Esophagus mucosa (tissue), 1 donor: ENCODE measurements at places on chromosomes 5 and 9.

GRCh38 chr9:134568811-134569210, 72.8 kb upstream of the COL5A1 start:
- ATAC-seq, result no peak

DNA sequence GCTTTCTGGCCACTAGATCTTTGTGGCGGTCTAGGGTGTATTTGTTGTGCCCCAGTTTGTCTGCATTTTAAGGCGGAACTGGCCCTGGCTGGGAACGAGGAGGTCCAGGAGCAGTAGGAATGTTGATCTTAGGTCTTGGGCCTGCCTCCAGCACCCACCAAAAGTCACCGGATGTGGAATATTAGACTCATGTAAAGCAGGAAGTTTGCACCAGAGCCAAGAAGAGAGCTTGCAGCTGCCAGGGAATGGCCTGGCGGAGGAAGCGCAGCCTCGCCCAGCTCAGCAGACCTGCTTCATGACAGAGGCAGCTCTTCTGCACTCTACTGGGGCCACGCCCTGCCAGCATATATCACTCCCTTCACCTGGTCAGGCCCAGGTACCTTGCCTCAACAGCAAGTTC, 3.3 kb downstream of the GPX3 start:
- peak; percentile 90 for ATAC-seq

- ATAC-seq, result peak; percentile 79
Measured at GRCh38 chr5:39376293-39376714, 12.0 kb upstream of the C9 start.

DNA sequence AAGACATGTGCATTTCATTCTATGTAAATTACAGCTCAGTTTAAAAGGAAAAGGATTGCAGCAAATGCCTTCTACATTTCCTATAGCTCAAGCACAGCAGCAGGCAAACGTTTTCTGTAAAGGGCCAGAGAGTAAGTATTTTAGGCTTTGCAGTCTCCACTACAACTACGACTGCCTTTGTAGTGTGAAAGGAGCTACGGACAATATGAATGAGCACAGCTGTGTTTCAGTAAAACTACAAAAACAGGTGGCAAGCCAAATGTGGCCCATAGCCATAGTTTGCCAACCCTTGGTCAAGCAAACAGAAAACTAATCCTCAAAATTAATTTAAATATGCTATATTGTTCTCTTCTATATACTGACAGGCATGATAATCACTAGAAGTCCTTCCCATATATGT, 7.2 kb downstream of the PTBP3 start:
- no peak for ATAC-seq

DNA sequence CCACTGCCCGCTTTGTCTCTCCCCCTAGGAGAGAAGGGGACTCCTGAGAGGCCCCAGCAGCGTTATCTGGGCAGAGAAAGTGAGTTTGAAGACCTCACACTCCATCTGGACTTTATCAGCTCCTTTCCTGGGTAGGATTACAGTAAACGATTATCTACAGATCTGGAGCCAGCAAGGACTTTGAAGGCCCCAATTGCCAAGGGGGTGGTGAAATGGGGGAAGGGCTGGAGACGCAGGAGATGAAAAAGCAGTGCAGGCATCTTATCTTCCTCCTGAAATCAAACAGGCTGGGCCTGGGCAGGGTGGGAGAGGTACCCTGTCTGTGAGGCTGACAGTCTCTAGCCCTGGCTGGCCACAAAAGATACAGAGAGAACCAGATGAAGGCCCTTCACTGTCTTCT, 105.8 kb upstream of the MSX2 start:
- no peak for ATAC-seq

DNA sequence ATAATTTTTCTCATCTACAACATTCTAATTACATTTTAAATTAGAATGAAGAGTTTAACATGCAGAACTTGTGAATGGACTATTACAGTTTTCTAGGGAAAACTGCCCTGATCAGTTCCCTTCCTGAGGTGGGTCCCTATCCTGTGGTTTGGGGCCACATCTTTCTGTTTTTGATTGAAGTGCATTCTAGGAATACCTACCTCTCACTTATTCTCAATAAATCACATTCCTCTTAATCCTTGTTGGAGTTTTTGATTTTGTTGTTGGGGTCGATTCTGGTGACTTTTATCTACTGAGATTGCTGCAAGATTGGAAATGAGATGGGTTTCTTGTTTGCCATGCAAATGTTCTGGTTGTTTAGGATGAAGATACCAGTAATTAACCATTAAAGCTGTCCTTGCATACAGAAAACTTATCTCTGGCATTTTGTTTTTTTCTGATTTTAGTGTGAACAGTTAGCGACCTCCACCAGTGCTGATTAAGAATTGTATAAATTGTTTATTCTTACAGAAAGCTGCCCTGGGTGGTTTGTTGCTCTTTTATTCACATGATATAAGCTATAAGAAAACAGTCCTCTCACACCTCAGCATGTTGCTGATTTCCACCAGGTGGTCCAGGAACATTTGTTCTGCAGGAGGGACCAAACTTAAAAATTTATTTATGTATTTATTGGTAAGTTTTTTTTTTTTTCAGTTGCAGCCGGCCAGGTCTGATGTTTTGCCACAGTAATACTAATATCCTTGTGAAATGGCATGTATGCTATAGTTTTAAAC, 269.9 kb downstream of the FANCC start:
- ATAC-seq, result no peak

DNA sequence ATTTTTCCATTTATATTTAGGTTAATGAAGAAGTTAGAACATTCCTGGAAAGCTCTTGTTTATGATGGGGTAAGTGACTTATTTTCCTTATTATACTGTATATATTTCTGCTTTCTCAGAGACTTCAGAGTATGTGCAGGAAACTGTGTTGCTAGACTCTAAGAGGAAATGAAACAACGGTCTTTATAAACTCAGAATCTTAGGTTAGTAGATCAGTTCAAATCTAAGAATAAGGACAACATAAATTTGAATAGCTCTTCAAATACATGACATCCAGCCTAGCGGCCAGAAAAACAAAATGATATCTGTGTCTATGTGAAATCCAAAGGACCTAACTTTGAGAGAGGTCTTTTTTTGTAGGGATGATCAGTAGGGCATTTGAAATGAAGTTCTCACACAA, 94.3 kb downstream of the PRKACG start:
- ATAC-seq, result no peak

DNA sequence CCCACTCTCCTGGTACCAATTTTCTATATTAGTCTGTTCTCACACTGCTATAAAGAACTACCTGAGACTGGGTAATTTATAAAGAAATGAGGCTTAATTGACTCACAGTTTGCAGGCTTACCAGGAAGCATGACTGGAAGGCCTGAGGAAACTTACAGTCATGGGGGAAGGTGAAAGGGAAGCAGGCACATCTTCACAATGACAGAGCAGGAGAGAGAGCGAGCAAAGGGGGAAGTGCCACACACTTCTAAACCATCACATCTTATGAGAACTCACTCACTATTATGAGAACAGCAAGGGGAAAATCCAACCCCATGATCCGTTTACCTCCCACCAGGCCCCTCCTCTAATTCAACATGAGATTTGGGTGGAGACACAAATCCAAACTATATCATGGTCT, 72.2 kb downstream of the ATG10 start:
- ATAC-seq, result no peak

- no peak for ATAC-seq
Measured at GRCh38 chr9:18009902-18010301, 431.0 kb downstream of the SH3GL2 start.

GRCh38 chr9:93451849-93452709, 594 bp downstream of the FAM120A start:
- peak; percentile 10 for ATAC-seq

DNA sequence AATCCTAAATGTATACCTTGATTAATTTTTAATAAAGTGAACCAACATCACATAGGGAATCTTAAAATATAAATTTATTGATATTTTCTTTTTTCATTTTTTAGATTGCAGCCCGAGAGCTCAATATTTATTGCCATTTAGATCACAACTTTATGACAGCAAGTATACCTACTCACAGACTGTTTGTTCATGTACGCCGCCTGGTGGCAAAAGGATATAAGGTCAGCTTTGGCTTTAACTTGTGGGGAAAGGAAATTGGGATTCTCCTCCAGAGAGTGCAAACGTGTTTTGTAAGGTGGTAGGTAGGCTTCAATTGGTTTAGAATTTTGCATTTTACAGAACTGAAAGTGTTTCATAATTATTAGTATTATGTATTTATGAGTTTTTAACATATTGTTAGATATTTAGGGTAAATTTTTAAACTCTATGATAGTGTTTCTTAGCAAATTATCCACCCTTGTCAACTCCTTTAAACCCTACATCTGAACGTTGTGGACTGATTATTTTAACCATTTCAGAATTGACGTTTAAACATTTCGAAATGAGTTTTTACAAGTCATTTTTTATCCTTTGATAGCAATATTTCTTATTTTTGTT, 17.5 kb upstream of the DHFR start:
- peak; percentile 40 for ATAC-seq

- ATAC-seq, result no peak
Measured at GRCh38 chr5:154580422-154580821, 102.4 kb upstream of the HAND1 start.

DNA sequence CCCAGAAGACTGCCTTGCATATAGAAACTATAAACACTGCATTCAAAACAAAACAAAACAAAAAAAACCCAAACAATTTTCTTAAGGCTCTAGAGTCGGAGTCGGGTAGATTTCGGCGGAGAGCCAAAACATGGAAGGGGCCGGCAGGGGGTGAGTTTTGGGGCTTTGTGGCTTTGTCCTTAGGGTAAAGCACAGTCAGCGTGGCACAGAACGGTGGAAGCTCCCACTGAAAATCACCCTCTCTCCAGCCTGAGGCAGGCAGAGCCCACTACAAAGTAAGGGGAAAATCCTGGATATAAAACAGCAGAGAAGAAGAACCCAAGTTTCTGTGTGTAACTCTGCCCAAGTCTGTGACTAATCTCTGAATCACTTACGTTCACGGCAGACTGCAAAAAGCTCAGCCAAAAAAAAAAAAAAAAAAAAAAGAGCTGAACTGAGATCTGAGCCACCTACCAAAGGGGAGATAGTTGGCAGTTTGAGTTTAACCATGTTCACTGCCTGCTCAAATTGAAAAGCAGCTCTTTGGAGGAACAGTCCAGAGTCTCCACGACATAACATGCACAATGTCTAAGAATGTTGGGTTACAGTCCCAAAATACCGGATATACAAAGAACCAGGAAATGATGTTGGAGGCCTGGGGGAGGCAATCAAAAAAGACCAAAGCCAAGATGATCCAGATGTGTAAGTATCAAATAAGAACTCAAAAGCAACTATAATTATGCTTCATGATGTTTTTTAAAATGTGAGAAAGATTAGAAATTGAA, 26.6 kb upstream of the OR2K2 start:
- peak; percentile 77 for ATAC-seq

GRCh38 chr5:114839360-114839759, 330.3 kb downstream of the TRIM36 start:
- no peak for ATAC-seq

DNA sequence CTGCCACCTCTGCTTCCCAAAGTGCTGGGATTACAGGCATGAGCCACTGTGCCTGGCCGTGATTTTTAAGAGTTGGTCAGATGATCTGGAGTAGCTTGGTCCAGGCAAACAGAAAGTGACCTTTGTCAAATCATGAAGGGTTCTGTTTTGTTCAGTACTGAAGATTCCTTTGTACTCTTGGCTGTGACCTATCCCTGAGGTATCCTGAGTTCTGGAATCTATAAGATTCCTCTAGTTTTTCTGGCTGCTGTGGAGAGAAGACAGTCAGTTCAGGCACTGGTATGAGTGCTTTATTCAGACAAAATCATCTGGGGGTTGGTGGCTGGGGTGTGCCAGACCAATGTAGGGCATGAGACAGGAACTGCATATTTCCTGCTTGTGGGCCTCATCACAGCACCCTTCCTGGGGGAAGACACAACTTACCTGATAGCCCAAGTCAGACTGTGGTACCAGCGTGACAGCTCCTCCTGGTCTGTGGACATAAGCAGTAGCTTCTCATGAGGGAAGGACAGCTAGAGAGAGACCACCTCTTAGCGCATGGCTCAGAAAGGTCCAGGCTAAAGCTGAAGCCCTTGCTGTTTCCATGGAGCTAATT, 3.1 kb downstream of the ARHGEF39 start:
- ATAC-seq, result no peak

DNA sequence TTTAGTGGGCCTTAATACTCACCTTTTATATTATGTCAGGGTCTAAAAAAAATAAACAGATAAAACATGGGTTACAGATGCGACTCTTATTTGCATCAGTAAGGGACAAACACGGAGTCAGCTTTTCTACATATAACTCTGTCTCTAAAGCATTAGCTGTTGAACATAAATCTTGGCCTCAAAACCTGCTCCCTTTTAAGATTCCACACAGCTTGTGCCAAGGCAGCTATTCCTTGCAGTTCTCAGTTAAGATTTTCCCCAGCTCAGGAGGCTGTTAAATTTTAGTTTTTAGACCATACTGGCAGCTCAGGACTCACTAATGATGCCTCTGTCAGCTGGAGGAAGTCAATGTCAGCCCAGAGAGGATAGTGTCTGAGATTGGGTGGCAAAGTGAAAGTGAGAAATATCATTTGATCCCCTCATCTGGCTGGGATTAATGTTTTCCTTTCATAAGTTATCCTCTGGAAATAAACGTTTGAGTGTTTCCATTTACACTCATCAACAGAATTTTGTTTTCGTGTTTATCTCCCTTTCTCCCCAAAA, 287.5 kb downstream of the ELAVL2 start:
- no peak for ATAC-seq

DNA sequence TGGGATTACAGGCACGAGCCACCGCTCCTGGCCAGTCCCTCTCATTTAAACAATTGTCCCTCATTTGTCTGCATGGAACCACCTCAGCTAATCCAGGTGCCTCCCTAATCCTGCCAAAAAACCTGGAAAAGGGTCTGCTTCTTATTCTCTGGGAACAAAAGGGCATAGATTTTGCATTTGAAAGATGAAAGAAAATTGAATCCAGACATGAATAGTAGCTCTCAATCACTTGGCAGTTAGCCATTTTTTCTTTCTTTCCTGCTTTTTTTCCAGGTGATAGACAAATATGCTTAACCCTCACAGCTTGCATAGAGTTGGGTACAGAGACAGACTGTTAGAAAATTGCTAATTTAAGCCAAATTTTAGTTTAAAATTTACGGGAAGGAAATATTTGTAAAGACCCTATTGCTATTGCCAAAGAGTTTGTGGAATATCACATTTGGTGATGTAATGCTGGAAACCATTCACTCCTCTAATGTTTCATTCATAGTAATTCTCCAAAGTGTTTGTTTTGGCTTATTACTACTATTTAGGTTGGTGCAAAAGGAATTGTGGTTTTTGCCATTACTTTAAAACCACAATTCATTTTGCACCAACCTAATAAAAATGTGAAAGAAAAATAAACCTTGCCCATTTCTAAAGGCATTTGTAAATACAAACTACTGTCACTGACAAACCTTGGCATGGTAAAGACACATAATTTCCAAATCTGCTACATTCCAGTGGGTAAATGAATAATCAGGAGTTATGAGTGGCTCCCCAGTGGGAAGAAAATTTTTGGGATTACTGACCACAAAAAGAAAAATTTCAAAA, 80.5 kb upstream of the JAK2 start:
- ATAC-seq, result no peak

GRCh38 chr5:156402387-156402921, 75.5 kb downstream of the SGCD start:
- ATAC-seq, result peak; percentile 99
